ENCODE measurements at places on chromosomes 12 and 14.

GRCh38 chr12:89373763-89374572, 21.7 kb upstream of the DUSP6 start:
- DNase-seq, result no peak

GRCh38 chr12:106645074-106645421, 62.2 kb downstream of the RFX4 start:
- DNase-seq, result no peak

GRCh38 chr14:92968291-92969020, 45.5 kb downstream of the CHGA start:
- DNase-seq, result no peak

DNA sequence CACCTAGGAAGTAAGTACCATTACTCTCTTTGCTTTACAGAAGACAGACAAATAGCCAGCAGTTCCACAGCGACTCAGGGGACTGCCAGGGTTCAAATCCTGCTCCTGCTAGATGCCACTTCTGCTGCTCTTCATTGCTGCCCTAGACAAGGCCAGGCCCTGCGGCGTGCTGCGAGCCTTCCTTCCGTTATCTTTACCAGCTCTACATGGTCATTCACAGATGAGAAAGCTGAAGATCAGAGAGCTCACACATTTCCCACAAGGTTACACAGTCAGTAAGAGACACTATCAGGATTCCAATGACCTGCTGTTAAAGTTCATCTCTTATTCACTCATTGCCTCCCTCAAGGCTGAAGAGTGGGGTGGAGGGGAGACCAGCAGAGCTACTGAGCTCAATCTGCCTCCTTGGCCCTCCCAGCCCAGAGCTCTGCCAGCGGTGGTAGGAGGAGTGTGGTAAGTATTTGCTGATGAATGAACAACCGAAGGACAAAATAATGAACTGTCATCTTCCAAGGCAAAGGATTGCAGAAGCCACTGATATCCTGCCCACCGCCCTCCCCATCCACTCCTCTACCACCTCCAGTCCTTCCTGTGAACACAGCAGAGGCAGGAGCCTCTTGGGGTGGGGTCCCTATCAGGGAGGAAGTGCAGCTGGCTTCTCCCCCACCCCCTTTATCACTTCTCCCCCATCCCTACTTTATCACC, 14.6 kb upstream of the HDAC7 start:
- DNase-seq, result no peak

DNA sequence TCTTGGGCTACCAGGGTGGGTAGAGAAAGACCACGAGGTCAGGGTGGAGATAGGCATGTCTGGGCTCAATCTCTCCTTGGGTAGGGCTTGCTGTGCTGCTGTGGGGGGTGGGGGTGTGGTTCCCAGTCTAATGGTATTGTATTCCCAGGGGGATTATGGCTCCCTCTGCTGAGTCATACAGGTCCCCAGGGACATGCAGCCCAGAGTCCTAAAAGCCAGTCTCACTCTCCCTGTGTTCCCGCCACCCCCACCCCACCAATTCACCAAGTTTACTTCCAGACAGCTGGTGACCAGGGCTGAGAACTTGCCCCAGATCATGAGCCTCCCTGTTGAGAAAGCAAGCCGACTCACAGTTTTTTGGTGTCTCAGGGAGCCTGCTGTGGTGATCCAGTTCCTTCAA, 367.6 kb downstream of the C12orf75 start:
- no peak for DNase-seq

- DNase-seq, result no peak
These were observed 73.8 kb upstream of the DCN start for GRCh38 chr12:91256411-91256810.

DNA sequence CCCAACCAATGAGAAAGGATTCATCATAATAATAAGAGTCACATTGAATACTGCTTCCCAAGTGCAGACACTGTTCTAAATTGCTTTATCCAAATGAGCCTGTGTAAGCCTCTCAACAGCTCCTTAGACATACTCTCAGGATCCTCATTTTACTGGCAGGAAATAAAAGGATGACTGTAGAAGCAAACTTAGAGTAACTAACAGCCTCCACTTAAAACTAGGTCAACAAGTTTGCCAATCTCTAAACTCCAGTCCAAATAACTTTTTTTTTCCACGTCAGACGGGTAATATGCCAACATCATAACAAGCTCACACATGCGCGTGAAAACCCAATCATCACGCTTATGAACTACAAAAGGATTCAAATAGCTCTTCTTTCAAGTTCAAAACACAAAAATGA, 15.3 kb upstream of the DPF3 start:
- no peak for DNase-seq

- no peak for DNase-seq
These were observed 83.6 kb downstream of the ANO2 start for GRCh38 chr12:5861416-5861815.

DNA sequence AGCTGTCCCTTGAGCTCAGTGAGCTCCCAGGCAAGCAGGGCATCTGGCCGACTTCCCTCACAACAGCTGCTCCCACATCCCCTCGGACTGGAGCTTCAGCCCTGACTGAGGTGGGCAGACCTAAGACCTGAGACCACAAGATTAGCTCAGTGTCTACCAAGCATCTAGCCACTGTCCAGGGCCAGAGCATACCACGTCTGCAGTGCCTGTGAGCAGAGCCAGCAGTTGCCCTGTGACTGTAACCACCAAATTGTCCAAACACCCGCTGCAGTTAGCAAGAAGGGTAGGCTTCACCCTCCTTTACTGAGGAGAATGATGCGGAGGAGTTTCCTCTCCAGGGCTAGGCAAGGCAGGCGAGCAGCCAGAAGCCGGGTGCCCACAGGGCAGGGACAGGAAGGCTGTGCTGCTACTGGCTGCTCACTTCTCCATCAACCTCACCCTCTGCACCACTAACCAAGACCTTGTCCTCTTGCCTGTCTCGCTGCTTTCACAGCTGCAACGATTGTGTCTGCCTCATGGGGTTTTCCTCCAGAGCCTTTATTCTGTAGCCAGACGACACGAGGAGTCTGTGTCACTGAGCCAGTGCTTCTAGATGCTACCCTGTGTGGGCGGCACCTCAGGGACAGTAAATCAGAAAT, 53.9 kb downstream of the ANAPC7 start:
- peak; percentile 21 for DNase-seq

DNA sequence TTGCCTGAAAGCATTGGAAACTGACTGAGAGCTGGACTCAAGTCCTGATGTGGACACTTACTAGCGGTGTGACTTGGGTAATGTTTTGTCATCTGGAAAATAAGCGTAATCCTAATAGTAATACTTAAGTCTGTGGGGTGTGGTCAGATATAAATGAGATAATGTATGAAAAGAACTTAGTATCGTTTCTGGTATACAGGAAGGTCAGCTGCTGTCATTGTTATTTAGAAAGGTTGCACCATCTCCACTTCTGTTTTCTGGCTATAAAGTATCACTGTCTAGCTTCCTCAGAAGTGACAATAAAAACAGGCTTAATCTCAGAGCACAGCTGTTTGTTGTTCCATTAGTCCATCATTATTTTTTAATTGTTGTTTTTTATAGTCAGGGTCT, 34.1 kb upstream of the TUBA1C start:
- DNase-seq, result no peak

GRCh38 chr14:91415794-91416743, 1.6 kb downstream of the CCDC88C start:
- peak; percentile 74 for DNase-seq

DNA sequence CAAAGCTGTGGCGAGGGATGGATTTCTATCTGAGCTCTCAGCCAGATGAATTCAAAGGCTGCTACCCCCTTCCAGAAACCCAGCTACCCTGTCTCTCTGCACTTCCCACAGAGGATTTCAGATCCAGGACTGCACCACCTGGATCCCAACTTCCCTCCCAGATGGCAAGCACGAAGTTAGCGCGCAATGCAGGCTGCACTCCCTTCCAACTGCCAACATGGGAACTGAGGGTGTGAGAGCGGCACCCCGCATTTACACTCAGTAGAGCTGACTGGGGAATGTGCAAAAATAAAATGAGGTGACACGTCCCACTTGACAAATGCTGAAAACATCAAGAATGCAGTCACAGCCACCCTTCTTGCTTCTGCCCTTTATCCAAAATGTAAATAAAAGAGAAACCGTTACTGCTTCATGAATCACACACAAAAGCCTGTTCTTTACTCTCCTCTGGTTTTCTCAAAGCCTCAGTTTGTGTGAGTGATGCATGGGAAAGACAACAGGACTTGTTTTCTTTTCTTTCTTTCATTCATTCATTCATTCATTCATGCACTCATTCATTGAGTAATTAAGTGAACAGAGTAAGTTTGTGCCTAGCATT, 85.7 kb downstream of the ITPK1 start:
- DNase-seq, result no peak
